ENCODE measurements at places on chromosomes 11 and 22.

DNA sequence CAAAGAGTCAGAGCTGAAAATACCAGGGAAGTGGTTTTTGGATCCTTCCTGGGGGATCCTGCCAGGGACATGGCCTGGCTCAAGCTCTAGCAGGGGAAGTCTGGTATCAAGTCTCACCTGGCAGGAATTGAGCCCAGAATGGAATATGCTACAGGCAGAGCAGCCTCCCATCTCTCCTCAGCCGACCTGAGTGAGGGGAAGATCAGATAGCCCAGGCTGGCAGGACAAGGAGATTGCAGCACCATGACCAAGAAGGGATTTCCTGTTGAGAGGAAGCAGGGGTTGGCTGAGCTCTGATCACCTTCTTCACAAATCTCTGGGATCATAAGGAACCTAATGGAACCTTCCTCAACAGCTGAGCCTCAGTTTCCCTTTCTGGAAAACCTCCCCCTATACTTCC lies 13.0 kb downstream of the OAF start:
- no peak for DNase-seq

- DNase-seq, result no peak
Observed at GRCh38 chr11:111785886-111786412, 19.8 kb upstream of the PPP2R1B start.

GRCh38 chr11:84412862-84413261 lies 1126.7 kb upstream of the CCDC90B start:
- no peak for DNase-seq

DNA sequence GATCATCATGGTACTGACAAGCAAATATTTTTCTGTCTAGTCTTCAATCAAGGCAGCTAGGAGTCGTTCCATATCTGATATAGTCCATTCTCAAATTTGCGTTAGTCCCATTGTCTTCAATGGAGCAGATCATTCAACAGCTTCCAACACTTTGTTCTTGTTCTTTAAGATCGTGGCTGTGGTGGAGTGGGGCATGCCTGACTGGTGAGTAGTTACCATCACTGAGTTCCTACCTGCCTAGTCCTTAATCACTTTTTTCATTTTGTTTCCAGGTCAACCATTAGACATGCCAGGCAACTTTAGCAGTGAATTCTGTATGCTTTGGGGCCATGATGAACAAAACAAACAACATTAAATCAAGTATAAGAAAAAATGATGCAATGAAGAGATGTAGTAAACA lies 693.1 kb upstream of the KIRREL3 start:
- no peak for DNase-seq

DNA sequence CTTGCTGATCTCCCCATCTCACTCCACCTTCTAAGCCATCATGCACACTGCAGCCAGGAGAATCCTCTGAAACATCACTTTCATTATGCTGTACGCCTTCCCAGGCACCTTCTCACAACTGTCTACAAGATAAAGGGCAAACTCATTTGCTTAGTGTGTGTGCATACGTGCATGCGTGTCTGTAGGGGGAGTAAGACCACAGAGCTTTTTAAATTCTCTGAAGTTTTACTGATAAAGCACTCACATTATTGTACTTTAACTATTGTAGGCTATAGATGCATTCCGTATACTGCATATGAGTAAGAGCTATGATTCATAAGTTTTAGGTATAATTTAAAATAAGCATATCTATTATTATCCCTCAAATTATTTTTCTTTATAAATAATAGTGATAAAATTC lies 15.3 kb upstream of the ANKK1 start:
- DNase-seq, result no peak

All from kidney (tissue), 22 donors.